CD4-positive, alpha-beta T cell (primary cell): ENCODE measurements at places on chromosomes 11 and 22. TPM values are rescaled to one million over a fixed set of nuclear protein-coding genes. Genes with fewer than 3 reads are reported as not detected.

The TSSK2 gene
- 0.31 TPM for total RNA-seq

The RAB3IL1 gene
- total RNA-seq = not detected

- DNase-seq = no peak
These were observed 1.9 kb downstream of the SLC5A1 start for GRCh38 chr22:32044913-32045312.

DNA sequence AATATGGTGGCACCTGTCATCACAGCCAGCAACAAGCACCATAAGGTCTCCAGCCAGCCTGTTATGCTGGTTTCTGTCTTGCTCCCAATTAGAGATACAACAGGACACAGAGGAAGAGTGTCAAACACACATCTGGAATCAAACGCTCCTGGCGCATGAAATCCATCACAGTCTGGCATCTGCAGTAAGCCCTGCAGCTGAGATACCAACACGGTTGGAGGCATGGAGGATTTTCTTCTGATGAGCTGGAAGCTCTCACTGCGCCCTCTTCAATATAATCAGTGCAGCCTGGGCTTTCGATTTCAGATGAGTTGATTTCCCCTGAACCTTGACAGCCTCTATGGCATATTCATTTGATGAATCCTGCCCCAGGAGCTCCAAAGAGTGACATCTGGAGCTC is 27.8 kb upstream of the CARS1 start:
- DNase-seq = no peak
